Activated naive CD4-positive, alpha-beta T cell (primary cell): ENCODE measurements at places on chromosomes 1 and 21.

- no peak for DNase-seq
These were observed 693.1 kb downstream of the RWDD3 start for GRCh38 chr1:95927061-95927460.

DNA sequence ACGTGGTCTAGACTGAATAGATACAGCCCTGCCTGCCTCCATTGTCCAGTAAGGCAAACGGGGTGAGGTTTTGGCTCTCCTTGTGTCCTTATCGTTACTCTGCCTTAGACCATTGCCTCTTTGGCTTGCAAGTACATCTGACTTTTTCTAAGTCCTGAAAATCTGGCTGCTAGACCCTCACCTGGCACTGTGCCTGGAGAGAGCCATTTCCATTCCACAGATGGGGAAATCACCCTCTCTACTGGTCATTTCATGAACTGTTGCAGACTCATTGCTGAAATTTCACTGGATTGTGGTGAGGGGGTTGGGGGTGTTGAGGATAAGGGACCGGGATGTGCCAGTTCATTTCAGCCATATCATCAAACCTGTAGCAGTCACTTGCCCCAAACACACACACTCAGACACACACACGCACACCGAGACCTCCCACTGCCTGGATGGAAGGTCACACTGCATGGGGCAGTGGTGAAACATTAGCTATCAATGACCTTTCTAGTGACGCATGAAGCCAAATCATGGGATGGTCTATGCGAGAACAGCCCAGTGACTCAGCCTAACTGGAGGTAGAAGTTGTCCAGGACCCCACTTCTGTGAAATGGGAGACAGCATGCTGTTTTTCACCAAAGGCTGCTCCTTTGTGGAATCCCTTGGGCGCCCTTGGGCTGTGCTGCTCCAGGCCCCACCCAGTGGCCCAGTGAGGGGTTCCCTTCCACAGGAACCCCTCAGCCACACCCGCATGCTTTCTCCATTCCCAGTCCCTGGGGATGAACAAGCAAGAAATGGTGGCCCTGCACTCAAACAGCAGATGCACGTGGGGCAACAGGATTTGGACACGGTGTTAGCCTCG is 34.9 kb upstream of the VASH2 start:
- no peak for DNase-seq

DNA sequence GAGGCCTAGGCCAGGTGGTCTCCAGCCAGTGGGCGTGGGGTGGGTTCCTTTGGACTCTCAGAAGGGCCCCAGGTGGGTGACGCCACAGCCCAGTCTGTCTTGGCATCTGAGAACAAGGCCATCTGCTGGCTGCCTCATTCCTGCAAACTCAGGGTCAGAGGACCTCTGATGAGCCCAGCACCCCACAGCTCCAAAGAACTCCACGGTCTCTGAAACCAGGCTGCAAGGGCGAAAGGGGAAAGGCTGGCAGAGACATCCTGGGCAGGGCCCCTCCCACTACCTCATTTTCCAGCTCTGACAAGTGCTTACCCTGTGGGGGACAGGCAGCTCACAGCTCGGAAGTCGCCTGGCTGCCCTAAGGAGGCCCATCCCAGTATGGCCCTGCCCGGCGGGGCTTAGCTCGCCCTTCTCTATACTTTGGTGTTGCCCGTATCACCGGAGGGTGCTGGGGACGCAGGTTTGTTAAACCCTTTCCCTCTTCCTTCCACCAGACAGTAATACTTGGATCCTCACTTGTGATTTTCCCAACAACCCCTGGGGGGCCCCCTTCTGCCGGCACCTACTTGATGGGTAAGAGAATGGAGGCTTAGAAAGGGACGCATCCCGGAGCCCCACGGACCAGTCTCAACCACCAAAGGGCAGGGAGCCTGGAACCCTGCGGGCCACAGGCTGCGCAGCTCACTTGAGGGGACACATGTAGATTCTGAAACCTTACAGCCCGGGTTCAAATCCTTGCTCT is 10.9 kb upstream of the EDN2 start:
- DNase-seq = no peak

- no peak for DNase-seq
These were observed 13.2 kb downstream of the PPP1R12B start for GRCh38 chr1:202361701-202362100.

DNA sequence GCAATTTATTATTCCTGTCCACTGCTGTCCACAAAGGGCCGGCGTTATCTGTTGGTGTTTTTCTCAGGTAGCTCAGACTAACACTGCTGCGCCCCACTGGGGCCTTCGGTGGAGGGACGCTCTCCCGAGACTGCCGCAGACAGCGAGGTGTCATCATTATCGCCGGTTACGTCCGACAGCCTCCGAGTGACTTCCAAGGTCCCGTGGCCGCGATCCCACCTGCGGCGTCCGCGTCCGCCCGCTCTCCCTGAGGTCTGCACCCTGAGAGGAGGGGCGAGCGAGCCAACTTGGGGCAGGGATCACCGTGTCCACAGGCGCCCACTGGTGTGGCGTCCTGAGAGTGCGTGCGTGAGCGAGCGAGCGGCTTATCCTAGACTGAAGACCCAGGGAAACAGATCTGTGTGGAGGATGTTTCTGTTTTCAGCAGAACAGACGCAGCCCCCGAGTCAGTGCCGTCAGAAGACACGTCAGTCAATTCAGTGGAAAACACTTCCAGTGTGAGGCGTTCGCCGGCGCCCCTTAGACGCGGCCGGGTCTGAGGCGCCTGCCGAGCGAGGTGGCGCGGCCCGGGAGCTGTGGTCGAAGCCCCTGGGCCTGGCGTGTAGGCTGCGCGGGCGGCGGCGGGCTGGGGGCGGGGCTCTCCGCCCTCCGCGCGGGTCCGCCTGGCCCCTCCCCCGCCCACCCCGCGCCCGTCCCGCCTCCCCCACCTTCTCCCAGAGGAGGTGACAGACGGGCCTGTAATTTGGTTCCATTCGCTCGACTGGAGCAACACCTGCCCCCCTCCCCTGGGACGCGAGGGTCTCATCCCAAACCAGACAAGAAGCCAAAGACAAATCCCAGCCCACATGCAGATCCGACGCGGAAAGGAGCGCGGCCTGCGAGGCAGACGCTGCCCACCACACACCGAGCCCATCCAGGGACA is 12.6 kb downstream of the NHLH2 start:
- DNase-seq = no peak

- no peak for DNase-seq
These were observed 217.6 kb downstream of the POTED start for GRCh38 chr21:13827201-13827600.

DNA sequence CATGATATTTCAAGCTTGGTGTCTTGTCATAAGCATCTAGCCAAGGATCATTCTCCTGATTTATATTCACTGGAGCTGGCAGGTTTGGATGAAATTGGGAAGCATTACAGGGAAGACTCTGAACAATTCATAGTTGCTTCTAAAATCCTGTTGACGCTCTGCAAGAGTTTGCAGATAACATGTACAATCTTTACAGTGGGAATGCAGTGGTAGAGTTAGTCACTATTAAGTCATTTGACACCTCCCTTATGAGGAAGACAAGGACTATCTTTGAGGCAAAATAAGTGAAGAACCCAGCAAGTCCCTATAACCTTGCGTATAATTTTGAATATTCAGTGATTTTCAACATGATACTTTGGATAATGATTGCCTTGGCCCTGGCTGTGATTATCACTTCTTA is 45.3 kb upstream of the CRB1 start:
- no peak for DNase-seq

DNA sequence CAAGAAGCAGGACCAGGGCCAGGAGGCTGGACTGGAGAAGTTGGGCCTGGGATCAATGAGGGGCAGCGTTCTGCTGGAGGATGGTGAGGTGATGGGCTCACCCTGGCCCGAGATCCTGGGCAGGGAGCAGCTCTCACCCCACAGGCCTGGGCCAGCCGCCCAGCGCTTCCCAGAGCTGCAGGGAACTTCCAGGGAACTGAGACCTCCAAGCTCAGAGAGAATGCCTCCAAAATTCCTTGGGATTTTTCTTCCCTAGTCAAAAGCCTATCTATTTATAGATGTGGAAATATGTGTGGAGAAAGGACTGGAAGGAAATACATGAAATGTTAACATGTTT is 121.2 kb downstream of the SPSB1 start:
- no peak for DNase-seq

DNA sequence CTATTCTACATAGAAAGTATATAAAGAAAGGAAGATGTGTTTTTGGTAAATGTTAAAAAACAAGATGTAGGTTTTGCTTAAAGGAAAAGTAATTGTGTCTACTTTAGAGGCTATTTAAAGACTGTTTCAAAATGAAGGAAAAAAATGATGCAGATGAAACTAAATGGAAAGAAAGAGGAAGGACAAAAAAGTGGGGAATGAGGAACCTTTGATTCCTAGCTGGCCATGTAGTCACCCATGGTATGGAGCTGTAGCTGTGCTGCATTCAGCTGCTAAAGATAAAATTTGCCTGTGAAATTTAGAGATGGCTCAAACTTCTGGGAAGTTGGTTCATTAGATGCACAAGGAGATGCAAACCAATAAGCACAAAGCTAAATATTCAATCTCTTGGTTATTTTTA is 86.8 kb upstream of the SERBP1 start:
- no peak for DNase-seq

DNA sequence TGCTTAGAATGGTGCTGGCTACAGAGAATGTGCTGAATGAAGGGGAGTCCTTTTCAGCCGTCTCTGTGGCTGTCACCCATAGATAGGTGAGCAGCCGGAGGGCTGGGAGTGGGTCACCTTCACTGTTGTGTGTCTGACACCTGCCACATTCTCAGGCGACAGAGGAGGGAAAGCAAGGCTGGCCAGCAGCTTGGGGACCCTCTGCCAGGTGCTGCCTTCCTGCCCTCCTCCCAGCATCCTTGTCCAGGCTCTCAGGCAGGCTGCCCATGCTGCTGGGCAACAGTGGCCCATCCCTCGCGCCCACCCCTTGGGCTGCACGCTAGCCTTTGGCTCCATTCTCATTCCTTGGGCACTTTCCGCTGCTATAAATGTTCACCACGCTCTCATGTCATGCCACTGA is 22.1 kb downstream of the CYB5RL start:
- DNase-seq = no peak

DNA sequence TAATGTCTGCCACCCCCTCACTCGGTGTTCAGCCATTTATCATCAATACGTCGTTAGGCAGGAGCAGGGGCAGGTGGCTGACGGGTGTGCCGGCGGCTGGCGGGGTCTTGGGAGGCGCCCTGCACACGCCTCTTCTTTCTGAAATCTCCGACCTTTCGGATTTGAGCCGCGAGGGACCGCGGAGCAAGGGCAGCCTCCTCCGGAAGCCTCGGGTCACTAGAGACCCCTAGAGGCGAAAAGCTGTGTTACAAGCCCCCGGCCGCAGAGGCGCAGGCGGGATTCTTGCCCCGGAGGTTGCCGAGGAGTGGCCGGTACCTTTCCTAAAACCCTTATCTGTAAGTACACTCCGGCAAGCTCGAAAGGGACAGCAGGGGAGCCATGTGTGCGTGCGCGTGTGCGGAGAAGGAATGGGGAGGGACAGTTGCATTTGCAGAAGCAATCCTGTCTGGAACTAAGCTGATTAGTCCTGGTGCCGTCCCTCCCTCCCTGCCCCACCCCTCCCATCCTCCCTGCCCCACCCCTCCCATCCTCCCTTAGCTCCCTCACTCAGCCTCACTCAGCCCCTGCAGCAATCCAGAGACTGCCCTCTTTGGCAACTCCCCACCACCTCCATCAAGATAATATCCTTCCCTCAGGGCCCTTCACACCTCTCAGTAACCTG is 11.0 kb downstream of the BRINP2 start:
- DNase-seq = no peak

DNA sequence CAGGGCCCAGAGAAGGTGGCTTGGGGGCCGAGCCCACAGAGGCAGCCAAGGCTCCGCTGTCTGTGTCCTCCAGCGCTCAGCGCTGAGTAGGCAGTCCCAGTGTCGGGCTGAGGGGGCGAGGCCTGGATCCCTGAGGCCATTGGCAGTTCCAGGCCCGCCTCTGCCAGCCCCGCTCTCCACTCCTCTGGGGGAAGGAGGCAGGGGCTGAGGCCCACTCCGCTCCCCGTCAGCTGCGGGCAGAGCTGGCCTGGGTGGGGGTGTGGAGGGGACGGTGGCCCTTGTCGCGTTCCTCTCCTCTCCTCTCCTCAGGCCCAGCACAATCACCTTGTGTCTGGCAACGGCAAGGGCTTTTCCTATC is 132.8 kb downstream of the CASZ1 start:
- DNase-seq = no peak

DNA sequence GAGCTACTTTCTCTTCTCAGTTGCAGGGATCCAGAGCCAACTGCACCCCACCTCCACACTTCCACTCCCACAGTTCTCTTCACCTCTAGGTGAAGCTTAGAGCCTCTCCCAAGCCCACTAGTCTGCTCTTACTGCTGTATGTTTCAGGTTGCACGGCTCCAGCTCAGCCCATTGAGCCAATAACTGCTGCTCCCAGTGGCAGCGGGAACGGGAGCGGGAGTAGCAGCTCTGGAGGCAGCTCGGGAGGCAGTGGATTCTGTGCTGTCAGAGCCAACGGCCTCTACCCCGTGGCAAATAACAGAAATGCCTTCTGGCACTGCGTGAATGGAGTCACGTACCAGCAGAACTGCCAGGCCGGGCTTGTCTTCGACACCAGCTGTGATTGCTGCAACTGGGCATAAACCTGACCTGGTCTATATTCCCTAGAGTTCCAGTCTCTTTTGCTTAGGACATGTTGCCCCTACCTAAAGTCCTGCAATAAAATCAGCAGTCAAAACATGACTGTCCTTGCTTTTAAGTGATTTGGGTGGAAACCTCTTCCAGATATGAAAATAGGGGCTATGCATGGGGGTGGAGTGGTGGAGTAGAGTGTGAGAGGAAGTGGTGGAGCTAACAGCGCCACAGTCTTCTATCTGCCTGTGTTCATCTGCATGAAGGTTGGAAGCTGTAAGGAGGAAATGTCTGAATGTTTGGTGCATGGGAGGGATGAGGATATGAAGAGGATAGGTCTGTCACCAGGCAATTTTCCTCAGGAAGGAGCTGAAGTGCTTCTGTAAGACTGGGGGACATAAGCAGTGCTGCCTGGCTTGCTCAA is 29.6 kb downstream of the CHIA start:
- DNase-seq = no peak

- no peak for DNase-seq
These were observed 10.5 kb downstream of the ZMYM4 start for GRCh38 chr1:35278886-35279554.

DNA sequence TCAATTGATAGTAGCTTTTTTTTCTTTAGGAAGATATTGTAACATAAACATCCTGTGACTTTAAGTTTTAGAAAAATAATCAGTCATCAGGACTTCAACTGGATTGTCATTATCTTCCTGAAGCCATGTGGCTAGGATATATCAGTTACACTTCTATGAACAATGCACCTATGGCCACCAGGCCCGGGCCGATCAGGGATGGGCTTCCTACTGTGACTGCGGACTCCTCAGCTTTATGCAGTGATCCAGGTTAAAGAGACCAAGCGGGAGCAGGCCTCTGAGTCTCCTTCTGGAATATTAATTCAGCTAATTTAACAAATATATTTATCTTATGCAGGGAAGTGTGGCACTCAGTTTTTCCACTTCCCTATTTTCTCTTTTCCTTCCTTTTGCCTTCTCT is 200.6 kb downstream of the ADGRL2 start:
- no peak for DNase-seq

DNA sequence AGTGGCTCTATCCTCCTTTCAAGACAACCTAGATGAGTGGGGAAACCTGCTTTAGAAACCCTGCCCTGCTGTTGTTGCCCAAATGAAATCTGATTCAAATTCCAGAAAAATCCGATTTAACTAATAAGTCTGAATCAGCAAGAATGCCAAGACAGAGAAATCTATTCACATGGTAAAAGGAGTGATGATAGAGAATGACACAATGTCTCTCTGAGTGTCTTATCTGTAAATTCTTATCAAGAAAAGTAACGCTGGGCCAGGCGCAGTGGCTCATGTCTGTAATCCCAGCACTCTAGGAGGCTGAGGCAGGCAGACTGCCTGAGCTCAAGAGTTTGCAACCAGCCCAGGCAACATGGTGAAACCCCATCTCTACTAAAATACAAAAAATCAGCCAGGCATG is 13.7 kb upstream of the GUCA2A start:
- no peak for DNase-seq
